ENCODE measurements at places on chromosomes 12 and 14.

GRCh38 chr12:77003914-77004313 is 61.5 kb downstream of the E2F7 start:
- DNase-seq = no peak

DNA sequence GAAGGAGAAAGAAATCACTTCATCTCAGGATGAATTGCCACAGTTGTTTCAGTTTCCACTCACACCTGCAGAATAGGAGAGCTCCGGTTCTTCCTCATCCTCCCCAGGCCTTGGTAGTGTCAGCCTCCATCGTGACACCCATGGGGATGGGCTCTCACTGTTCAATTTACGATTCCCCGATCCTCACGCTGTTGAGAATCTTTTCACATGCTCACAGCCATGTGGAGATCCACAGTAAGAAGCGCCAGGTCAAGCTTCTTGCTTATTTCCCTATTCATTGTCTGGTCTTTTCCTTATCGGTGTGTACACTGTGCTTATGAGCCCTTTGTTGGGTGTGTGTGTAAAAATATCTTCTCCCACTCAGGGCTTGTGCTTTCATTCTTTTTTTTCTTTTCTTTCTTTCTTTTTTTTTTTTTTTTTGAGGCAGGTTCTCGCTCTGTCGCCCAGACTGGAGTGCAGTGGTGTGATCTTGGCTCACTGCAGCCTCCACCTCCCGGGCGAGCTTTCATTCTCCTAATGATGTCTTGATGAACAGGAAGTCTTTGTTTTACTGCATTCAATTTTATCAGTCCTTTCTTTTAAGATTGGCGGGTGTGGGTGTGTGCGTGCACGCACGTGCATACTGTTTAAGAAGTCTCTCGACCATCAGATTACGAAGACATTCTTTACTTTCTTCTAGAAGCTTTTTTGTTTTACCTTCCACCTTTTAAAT is 21.5 kb downstream of the RIN3 start:
- DNase-seq = no peak

- DNase-seq = no peak
Observed at GRCh38 chr12:2323532-2324255, 270.9 kb downstream of the CACNA1C start.

DNA sequence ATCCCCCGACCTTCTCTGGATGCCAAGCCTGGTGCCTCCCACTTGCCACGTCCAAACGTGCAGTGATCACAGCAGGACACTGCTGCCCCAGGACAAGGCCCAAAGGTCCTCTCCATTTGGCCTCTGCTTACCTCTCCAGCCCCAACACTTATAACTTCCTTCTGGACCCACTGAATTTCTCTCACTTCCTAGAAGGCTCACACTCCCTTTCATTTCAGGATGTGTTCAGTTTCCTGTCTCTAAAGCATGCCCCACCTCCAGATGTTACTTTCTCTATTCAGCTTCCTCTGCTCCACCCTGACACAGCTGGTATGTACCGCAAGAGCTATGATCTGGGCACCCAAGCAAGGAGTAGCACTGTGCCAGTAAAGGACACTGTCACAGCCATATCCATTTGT is 33.0 kb downstream of the CDKL1 start:
- DNase-seq = no peak

- peak; percentile 71 for DNase-seq
Observed at GRCh38 chr12:79424109-79424721, 266.5 kb downstream of the PAWR start.

DNA sequence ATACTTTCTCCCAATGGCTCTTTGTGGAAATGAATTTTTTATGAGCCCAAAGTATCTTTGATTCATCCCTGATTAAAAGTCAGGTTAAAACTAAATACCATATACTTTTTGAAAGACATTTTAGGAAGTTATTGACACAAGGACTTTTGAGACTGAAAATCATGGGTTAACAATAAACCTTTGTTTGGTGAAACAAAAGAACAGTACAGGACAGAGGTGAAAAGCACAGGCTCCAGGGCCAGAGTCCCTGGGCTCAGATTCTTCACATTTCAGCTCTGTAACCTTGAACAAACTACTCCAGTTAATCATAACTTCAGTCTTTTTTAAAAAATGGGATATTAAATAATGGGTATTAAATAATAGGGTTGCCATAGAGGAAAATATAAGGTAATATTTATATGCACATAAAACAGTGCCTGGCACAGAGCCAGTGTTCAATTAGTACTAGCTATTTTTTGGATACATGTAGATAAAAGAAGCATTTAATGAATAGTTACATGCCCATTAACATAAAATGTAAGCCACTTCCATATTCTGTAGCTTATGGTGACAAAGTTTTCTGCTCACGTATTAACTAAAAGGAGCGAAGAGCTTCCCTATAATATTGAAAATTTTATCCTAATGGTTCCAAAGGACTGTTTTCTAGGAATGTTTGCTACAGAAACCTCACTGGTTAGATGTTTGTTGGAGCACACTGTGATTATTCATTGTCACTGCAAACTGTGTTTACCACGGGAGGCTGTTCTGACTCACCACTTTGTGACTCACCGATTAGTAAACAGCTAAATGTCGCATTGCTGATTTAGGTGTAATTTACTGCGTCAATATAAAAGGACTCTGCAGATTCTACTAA is 255.4 kb downstream of the DAD1 start:
- no peak for DNase-seq

DNA sequence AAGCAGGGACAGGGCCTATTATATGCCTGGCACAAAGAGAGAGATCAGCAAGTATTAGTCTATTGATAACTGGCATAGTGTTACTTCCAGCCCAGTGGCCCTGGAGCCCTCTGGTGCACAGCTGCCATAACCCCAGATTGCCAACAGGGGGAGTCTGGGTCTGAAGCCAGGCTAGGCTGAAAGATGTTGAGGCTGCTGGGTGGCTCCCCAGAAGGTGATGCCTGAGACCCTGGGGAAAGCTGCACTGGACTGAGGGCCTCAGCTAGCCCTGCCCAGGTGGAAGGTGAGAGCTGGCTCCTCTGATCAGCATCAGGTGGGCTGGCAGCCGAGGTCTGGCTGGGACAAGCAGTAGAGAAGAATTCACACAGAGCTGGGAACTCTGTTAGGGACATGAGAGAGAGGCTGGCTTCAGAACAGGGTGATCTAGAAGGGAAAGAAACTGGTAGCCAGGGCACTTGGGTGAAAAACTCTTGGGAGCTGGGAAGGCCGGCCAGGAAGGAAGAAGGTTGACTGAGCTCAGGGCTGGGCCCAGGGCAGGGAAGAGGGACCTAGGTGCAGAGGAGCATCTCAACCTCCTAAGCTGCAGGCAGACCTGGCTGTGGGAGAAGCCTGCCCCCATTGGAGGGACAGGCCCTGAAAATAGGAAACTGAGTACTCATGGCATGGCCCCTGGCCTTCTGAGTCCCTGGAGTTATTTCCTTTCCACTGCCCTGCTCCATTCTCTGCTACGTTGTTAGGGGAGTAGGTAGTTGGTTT is 3.9 kb downstream of the GZMH start:
- no peak for DNase-seq

GRCh38 chr14:71289536-71289935 is 382.3 kb downstream of the PCNX1 start:
- no peak for DNase-seq

DNA sequence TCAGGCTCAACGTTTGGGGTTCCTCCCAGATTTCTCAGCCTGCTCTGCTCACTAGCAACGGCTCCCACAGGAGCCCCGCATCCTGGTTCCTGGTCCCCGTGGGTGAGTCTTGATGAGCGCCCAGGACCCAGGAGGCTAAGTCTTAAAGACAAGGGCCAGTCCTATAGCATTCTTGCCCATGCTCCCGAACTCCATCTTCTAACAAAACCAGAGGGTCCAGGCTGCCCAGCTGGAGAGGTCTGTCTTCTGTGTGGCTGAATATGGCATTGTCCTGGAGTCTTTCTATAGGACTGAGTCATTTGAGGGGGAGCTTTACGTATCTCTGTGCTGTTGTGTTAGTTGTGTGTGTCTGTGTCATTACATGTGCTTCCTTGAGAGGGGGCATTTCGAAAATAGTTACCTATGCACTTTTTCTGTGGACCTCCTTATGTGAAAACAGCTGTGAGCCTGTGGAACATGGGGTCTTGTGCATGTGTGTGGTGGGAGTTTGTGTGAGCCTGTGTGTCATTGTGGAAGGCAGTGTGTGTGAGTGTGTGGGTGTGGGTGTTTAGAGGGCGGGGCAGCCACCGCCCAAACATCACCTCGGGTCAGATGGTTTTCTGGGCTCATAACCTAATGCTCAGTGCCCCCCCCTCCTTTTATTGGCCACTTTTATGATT is 9.1 kb upstream of the TBX5 start:
- DNase-seq = no peak

DNA sequence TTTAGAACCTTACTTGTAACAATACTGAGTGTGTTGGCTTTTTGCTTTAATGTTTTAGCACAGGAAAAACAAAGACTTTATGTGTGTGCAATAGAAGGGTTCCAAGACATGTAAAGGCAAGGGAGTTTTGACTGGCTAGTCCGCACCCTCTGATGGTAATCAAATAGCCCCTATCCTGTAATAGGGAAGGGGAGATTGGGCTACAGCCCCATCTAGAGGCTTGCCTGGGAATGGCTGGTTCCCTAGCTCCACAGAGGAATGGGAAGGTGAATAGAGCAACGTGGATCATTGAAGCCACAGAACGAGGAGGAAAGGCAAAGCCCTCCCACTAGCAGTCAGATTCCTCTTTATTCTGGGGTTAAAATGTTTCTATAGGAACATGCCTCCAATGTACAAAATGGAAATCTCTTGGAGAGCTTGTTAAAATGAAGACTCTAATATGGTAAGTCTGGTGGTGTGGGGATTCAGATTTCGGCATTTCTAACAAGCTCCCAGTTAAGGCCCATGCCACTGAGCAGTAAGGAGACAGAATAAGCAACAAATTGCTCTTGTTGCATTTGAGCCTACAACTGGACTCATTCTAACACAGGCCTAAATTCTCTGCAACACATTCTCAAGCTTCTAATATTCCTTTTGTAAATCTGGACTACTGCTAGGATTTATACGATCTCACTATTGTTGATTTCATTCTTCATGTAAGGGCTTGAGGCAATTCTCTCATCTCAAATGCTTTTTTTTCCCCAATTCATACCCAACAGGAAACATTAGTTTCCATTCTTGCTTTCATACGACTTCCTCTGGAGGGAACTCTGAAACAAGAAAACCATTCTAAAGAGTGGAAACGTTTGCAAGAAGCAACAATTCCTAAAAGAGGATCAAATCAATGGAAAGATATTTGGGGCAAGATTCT is 57.1 kb downstream of the NIN start:
- no peak for DNase-seq

GRCh38 chr14:68358500-68358899 is 434.4 kb downstream of the ZFP36L1 start:
- DNase-seq = no peak
